ENCODE measurements at places on chromosomes 2 and 18. TPM values are rescaled to one million over a fixed set of nuclear protein-coding genes. Genes with fewer than 3 reads are reported as not detected.

- no peak overlapping the region for H3K27ac ChIP-seq
- no peaks in the 10 kb centered on the region for H3K4me1 ChIP-seq
- H3K36me3 ChIP-seq = no peaks in the 10 kb centered on the region
- no peaks in the 10 kb centered on the region for H3K27me3 ChIP-seq
Measured at GRCh38 chr2:57906152-57906732, 140.4 kb upstream of the VRK2 start.

- no peak overlapping the region for H3K27ac ChIP-seq
- H3K4me1 ChIP-seq = no peaks in the 10 kb centered on the region
- no peak for DNase-seq
- no peaks in the 10 kb centered on the region for H3K27me3 ChIP-seq
Measured at GRCh38 chr2:232281858-232282507, 96.6 kb upstream of the ALPP start.

DNA sequence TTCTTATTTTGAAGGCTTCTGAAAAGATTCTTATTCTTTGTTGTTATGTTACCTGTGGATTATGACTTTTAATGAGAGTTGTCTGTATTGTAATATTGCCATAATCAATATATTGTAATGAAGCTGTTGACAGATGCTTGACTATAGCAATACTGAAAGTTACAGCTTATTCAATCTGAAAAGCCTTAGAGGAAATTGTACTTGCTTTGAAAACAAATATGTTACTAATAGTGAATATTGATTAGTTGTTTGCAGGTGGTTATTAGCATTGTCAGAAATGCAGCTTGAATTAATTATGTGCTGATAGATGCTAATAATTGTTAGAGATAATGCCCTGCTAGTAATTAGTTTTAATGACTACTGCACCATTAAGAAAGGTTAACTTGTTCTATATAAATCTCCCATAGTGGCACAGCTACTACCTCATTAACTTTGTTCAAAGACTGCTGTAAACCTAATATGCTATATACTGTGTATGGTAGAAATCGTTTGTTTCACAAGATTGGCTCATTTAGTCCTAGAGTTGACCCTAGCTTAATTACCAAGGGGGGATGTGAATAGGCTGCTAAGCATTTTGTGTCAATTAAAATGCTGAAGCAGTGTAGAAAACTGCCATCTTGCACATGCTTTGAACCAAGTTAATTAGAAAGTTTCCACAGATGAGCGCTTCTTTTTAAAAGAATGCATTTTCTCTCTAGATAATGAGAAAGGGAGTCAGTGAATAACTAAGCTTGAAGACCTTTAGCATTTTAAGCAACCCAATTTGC is 30.5 kb downstream of the SLC39A10 start:
- no peak overlapping the region for H3K27ac ChIP-seq
- H3K4me1 ChIP-seq = no peaks in the 10 kb centered on the region
- H3K4me3 ChIP-seq = no peak overlapping the region
- no peak for DNase-seq

- peak; percentile 2 for DNase-seq
- H3K4me1 ChIP-seq = peaks cover 18% of the 10 kb centered on the region
- H3K36me3 ChIP-seq = no peaks in the 10 kb centered on the region
- no peaks in the 10 kb centered on the region for H3K27me3 ChIP-seq
- no peak overlapping the region for H3K4me3 ChIP-seq
- no peak overlapping the region for H3K27ac ChIP-seq
Measured at GRCh38 chr2:158395166-158395565, 61.4 kb downstream of the CCDC148 start.

GRCh38 chr2:10432311-10433181 is 15.6 kb downstream of the ODC1 start:
- H3K36me3 ChIP-seq = peaks cover 4% of the 10 kb centered on the region
- peaks cover 7% of the 10 kb centered on the region for H3K4me1 ChIP-seq
- H3K27me3 ChIP-seq = no peaks in the 10 kb centered on the region
- H3K27ac ChIP-seq = no peak overlapping the region
- H3K4me3 ChIP-seq = peak overlapping the region; percentile 69
- peak; percentile 90 for DNase-seq

SEMA4F gene
- total RNA-seq = 7.7 TPM

GLI2 gene
- 3.8 TPM for total RNA-seq

CAPN14 gene
- under 0.01 TPM for total RNA-seq

FOXI3 gene
- not detected for total RNA-seq

ATAD2B gene
- total RNA-seq = 18.0 TPM
